ENCODE measurements at places on chromosomes 3 and 15.
A peak's percentile ranks its signal among the peaks of the same experiment; 100 is the strongest.

GRCh38 chr3:69324362-69325025, 61.4 kb downstream of the FRMD4B start:
- DNase-seq = peak; percentile 7

GRCh38 chr15:93049914-93050578, 39.0 kb downstream of the RGMA start:
- peak; percentile 17 for DNase-seq

DNA sequence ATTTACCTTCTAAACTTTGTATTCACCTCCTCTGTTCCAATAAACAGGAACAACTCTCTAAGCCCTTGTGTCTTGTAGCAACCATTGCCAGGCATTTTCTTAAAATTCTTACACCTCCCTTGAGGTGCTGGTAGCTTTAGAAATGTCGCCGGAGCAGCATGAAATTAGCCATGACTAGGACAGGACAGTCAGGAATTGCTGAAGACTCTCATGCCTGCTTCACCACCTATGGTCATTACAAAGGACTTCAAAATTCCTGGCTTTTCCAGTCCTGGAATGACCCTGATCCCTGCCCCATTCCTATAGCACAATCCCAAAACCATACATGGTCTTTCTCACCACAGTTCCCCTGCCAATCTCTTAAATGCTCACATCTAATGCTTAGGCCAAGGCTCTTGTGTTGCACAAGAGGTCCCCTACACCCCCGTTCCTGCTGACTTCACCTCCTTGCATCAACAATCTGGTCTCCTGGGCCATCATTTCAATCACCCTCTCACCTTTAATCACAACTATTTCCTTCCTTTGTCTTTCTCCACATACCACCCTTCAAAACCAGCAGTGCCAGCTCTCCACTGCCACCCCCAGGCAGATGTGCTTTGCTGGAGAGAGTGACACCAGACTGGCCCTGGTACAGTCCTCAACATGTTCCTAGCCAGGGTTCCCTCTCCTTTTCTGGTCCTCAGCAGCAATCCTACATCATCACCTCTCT, 113.2 kb upstream of the TJP1 start:
- DNase-seq = no peak

DNA sequence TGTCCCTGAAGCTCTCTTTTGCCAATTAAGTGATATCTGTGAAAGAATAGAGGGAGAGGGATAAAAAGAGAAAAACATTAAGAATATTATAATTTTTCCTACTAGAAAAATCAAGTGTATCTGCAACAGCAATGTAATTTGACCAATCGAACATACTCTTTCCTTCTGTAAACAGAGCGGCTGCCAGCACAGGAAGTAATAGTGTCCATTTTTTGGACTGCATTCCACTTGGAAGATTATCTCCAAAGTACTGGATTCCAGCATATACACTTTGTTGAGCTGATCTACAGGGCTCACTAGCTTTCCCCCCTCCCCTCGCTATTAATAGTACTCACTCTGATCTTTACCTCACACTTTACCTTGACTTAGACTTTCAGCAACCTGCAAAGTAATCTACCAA, 90.4 kb downstream of the SUCLG2 start:
- no peak for DNase-seq

DNA sequence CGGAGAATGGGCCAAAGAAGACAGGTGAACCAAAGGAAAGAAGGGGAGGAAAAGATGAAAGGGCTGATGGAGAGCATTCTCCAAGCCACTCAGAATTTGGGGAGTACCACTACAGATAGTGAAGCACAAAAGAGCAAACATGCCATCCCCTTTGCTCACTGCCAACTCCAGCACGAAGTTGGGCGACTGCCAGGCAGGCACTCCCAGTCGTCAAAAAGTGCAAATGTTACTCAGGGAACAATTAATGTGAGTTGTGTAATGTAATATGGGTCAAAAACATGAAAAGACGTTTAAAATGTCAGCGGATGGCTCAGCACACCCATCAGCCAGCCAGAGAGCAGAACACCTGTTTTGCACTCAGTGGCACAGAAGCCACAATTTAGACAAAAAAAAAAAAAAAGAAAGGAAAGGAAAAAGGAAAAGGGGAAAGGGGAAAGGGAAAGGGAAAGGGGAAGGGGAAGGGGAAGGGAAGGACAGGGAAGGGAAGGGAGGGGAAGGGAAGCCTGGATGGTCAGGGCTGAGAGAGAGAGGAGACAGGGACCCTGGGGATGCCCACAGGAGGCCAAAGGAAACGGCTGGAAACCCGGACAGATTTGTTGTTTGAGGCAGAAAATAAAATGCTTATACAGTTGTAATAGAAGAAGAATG, 82.7 kb downstream of the COL8A1 start:
- peak; percentile 93 for DNase-seq

DNA sequence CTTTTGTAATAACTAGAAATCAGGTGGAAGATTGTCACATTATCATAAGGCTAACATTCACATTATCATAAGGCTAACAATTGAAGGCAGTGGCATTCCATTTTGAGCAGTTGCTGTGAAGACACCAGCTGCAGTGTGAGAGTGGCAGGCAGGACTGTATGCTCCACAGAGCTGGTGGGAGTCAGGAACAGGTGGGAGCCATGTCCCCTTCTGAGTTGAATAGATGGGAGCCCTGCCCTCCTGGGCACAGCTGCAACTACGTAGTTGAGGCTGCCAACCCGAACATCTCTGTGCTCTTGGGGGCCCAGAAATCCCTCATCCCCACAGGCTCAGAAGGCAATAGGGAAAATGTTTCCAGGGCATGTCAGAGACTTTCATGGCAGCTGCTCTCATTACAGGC, 1627.6 kb downstream of the SI start:
- DNase-seq = no peak

DNA sequence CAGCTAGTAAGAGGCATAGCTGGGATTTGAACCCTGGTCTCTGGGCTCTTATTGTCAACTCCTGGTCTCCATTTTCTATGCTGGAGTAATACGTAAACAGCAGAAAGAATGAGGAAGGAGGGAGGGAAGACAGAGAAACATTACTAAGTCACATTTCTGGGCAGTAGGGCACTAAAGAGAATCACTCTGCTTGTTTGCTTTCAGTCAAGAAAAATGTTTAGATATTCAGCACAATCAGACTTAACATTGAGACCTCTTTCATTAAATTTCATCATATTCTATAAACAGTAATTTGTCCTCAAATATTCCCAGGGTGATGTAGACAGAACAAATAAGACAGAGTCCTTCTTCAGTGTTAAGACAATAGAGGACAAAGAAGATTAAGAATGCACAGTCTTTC, 67.7 kb upstream of the BNC1 start:
- no peak for DNase-seq

- no peak for DNase-seq
Observed at GRCh38 chr3:53342353-53342752, 5.0 kb downstream of the DCP1A start.

DNA sequence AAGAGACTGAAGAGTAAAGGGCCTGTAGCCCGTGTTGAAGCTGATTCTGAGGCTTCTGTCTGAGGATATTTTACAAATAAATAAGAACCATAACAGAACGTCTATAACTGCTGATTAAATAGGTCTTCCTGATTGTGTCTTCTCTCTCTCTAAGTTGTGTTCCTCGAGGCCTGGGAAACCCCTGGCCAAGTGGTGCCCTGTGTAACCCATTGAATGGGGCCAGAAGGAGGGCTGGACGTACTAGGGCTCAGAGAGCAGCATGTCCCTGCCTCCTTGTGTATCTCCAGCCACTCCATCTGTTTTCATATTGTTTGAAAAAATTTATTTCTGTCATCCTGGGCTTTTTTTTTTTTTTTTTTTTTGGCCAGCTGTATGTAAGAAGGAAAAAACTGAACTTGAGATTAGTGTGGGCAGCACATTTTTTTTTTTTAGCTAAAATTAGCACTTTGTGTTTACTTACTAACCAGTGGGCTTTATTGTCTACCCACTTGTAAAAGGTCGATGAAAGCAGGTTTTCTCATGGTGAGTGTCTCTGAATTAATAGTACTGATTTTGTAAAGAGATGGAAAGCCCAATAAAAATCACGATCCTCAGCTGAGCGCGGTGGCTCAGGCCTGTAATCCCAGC, 10.7 kb downstream of the DHX30 start:
- no peak for DNase-seq

GRCh38 chr3:98188545-98188944, 22.0 kb downstream of the OR5H15 start:
- no peak for DNase-seq

DNA sequence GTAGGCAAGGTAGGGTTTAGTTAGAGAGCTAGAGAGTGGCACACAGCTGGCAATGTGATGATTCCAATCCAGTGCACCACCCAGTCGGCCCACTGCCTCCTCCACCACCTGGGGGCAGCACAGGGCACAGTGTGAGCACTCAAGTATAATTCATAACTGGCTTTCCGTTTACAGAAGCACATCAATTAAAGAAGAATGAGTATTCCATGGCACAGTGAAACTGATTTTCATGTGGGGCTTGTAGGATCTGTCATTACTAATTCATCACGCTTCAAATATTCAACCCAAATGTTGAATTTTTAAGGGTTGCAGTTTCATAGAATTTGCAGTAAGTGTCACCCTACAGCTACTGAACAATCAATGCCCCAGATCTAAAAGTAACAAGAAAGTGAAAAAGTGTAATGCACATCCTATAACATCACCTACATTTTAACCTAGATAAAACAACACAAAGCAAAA, 149.9 kb downstream of the IGSF11 start:
- DNase-seq = peak; percentile 84

DNA sequence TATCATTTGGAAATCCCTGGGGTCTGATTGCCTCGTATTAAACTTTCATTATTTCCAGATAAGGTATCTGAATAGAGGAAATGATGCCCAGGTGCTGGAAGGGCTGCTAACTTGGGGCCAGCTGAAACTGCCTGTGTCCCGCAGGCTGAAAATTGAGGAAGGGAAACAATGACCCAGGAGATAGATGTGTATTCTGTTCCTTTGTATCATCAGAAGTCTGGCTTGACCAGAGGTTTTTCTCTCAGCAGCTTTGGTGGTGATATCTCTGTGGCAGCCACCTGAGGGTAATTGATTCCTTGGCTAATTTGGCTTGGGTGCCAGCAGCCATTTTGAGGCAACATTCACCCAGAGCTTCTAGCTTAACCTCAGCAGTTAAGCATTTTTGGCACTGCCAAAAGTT, 90.0 kb upstream of the STT3B start:
- no peak for DNase-seq

GRCh38 chr15:95591886-95592285, 738.6 kb upstream of the NR2F2 start:
- no peak for DNase-seq

DNA sequence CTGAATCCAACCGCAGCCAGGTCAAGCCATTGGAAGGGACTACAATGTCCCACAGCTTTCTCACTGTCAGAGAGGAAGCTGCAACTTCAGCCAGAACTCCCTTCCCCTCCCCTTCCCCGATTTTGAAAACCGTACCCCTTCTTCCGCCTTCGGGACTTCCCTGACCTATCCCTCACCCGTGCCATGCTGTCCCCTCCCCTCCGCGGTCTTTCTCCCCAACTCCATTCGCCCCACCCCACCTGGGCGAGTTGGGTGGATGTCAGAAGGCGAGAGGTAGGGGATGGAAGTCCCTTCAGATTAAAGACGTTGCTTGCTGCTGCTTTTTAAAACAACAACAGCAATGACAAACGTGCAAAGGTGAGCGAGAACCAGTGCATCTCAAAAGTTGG, 723 bp downstream of the CPNE4 start:
- DNase-seq = peak; percentile 37

Measured in NCI-H1105 treated with DMSO at 0.1 percent for 48 hours (cell line).